ENCODE measurements at places on chromosomes 5 and 9.
A peak's percentile ranks its signal among the peaks of the same experiment; 100 is the strongest.

DNA sequence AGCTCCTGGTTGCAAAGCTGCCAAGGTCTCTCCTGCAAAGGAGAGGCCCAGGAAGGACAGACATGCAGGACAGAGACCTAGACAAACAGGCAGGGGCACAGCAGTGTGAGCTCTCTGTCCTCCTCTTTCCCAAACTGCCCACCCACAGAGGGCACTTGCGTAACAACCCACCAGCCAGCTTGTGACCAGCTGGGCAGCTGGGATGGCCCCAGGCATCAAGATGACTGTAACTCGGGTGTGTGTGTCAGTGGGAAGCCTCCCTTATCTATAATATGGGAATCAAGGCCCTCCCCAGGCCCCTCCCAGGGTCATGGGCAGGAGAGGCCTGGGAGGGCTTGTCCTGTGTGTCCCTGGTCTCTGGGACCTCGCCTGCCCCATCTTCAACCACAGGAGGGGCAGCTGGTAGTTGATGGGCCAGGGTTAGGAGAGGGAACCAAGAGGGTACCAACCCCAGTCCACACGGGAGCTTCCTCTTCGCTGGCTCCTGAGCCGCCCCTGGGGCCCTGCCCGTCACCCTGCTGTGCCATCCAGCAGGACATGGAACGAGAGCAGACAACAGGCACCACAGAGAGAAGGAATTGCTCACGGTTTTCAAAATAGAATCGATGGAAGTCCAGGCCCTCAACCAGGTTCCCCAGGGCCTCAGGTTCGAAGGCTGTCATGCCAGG is 37.9 kb downstream of the SLC6A7 start:
- no peak for DNase-seq

DNA sequence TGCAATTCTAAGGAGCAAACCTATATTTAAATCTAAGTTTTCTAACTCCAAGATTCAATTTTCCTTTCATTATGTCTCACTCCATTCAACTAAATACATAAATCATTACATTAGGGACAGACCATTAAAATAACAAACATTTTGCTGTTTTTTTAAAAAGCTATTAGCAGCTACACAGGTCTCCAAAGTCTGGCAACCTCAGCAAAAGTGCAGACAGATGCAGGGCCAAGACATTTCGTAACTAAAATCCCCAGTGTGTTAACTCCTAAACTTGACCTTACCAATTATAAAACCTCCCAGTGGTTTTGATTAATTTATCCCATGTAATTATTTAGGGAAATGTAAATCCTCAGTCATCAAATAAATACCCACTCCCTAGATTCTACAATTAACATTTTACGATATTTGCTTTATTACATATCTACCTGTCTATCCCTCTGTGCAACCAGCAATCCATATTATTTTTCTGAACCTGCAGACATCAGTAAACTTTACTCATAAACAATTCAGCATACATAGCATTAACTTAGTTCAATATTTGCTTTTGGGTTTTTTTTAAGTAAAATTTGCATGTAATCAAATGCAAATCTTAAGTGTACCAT is 64.7 kb downstream of the RGS7BP start:
- no peak for DNase-seq

GRCh38 chr5:173429489-173430150 is 101.4 kb upstream of the STC2 start:
- no peak for DNase-seq

DNA sequence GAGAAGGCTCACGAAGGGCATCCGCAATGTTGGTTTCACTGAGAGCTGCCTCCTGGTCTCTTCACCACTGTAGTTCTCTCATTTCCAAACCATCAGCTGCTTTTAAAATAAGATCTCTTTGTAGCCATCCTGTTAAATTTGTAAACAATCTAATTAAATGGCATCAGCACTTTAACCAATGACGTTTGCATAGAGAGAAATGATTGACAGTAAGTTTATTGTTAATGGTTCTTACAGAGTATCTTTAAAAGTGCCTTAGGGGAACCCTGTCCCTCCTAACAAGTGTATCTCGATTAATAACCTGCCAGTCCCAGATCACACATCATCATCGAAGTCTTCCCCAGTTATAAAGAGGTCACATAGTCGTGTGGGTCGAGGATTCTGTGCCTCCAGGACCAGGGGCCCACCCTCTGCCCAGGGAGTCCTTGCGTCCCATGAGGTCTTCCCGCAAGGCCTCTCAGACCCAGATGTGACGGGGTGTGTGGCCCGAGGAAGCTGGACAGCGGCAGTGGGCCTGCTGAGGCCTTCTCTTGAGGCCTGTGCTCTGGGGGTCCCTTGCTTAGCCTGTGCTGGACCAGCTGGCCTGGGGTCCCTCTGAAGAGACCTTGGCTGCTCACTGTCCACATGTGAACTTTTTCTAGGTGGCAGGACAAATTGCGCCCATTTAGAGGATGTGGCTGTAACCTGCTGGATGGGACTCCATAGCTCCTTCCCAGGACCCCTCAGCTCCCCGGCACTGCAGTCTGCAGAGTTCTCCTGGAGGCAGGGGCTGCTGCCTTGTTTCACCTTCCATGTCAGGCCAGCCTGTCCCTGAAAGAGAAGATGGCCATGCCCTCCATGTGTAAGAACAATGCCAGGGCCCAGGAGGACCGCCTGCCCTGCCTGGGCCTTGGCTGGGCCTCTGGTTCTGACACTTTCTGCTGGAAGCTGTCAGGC is 16.6 kb downstream of the SQSTM1 start:
- no peak for DNase-seq

GRCh38 chr5:158792976-158793375 is 306.7 kb downstream of the EBF1 start:
- DNase-seq = no peak

- no peak for DNase-seq
Observed at GRCh38 chr5:126583761-126584160, 11.3 kb downstream of the ALDH7A1 start.

DNA sequence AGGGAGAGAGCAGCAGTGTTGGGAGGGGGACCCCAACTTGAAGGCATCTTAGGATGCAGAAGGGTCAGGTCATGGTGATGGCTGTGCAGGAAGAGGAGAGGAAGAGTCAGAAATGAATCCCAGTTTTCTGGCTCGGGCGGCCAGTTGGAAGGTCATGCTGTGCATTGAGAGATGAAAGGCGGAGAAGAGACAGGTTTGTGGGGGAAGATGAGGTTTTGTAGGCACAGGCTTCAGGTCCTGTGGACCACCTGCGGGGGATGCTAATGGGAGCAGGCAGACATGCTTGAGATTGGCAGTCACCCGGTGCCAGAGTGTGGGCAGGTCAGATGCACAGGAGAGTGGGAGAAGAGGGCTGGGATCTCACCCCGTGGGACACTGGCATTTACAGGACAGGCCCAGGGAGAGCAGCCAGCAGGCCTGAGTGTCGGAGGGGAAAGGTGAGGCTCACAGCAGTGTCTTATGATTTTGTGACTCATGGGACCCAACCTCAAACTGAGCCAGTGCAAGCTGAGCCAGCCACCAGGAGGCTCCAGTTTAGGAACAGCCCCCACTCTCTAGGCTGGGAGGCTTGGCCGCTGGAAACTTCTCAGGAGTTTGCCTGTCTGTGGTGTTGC is 17.5 kb downstream of the STXBP1 start:
- no peak for DNase-seq

DNA sequence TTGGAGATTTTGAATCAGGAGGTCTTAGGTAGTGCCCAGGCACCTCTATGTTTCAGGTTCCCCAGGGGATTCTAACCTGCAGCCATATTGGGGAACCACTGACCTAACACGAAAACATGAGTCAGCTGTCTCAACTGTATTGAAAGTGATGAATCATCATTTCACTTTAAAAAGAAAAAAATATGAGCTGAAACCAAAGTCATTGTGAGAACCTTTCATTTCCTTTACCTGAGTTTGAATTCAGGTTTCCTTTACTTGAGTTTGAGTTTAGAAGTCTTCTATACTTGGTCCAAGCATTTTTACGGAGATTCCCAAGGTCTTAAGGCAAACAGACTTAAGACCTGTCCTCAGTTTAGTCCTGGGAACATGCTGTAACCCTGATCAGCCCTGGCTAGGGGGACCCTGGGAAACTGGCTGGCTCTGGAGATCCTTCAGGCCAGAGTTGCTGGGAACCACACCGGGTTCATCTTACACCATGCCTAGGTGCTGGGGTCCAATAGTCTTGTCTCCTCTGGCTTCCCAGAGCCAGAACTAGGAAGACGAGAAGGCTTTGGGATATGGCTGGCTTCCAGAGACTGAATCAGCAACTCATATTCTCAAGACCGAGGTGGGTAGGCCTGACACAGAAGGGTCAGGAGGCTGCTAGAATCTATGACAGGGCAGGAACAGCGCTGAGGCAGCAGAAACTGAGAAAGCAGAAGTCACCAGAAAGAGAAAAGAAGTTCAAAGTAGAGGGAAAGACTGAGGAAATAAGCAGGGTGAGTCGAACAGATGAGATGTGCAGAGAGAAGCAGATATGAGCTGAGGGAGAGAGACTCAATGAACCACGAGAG is 16.4 kb upstream of the PDCD1LG2 start:
- DNase-seq = no peak

GRCh38 chr5:74054641-74055421 is 428.8 kb downstream of the ARHGEF28 start:
- no peak for DNase-seq

DNA sequence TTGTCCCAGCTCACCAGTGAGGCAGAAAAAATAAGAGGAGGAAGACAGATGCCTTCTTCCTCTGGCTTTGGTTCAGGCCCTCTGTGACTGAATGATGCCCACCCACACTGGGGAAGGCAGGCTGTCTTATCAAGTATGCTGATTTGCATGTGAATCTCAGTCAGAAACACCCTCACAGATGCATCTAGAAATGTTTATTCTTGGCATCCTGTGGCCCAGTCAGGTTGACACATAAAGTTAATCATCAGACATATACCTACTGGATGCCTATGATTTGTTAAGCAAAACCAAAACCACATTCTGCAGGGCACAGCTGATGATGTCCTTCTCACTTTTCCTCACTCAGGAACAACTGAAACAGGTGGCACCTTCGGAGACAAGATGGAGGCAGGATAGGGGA is 243.4 kb upstream of the KCNN2 start:
- DNase-seq = no peak

DNA sequence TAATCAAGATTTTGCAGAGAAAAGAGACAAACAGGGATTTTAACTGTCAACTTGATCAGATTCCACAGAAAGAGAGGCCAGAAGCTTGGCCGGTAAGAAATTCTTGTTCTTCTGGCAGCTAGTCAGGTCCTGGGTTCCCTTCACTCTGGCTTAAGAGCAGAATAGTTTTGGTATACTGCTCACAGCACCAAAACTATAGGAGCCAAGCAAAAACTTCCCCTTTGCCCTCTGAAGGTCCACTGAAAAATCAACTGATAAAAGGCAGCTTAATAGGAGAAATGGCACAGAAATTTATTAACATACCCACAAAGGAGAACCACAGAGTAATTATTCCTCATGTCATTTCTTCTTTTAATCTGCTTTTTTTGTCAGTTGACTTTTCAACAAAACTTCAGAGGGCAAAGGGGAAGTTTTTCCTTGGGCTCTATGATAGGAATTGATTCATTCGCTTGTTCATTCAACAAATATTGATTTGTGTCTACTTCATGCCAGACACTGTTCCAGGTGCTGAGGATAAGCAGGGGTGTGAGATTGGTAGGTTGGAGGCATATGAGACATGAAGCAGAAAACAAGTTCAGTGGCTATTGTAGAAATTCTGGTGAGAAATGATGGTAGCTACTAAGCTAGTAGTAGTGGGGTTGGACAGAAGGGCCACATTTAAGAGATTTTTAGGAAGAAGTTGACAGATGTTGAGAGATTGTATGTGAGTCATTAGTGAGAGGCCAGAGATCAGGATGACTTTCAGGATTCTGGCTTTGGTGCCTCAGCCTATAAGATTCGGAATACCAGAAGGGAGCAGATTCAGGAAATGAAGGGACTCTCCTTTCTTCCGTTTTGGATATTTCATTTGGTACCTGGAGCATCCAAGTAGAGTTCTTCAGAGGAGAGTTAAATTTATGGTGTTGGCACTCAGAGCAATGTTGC is 20.6 kb upstream of the NNT start:
- DNase-seq = no peak

DNA sequence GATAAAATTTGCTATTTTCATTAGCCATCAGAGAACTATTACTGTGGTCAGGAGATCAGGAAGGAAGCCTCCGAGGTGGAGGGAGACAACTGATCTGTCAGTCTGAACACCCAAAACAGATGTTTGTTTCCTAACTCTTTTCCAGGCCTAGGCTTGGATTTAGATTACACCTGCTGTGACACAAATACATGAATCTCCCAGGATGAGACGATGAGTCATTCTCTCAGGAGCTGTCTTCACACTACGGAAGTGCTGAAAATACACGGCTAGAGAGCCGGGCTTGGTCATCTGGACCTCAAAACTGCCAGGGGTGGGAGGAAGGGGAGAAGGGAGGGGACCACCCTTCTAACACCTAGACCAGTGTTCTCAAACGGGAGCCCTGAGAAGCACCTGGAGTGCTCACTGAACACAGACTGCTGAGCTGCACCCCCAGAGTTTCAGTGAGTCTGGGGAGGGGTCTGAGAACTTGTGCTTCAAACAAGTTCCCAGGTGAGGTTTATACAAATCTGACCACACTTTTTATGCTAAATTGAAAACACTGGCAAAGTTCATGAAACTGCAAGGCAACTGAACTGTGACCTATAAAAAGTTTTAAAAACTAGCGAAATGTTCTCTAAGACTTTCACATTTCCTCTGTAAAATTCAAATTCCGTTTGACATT is 80.3 kb upstream of the EQTN start:
- DNase-seq = no peak

DNA sequence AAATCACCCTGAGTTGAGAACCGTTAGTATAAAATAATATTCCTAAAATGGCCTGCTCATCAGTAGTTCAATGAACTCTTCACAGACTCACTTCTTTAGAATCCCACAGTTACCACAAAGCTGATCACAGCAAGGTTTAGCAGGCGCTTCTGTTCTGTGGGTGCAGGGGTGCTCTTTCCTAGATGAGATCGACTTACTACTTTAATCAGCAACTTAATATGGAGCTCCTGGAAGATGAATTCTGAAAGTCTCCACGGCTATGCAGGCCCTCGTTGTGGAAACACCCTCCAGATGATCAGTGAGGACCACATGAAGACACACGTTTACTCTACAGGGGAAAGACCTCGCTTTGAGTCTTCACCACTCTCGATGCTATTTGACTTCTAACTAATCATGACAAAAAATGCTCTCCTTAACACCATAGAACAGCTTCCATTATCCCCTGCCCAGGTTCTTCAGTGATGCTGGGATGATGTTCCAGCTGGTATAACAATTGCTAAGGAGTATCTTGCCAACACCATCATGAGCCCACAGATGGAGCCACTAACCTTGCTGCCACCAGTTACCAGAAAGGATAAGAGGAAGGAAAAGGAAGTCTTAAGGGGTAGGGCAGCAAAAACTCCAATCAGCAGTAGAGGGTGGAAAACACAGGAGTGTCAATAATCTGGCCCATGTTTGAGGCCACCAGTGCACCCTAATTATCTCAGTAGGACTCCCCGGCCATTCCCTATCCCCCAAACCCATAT is 17.9 kb upstream of the GPX8 start:
- no peak for DNase-seq

DNA sequence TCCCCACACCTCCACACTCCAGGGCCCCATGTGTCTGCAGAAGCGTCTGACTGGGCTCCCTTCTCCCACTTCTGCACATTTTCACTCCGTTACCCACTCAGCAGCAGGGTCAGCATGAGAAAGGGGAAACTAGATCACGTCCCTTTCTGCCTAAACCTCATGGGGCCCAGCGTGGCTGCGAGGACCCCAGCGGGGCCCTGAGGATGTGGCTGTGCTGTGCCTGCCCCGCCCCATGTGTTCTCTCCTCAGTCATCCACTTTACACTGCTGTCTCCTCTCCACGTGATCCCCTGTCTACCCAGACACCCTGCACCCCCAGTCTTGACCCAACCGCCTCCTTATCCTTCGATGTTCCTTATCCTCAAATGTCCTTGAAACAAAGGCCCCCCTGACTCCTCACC is 59.8 kb upstream of the OTULINL start:
- DNase-seq = peak; percentile 60

GRCh38 chr5:113612060-113612496 is 98.6 kb downstream of the YTHDC2 start:
- DNase-seq = no peak
